HuH-7.5 (cell line): ENCODE measurements at places on chromosomes 1 and 21.

DNA sequence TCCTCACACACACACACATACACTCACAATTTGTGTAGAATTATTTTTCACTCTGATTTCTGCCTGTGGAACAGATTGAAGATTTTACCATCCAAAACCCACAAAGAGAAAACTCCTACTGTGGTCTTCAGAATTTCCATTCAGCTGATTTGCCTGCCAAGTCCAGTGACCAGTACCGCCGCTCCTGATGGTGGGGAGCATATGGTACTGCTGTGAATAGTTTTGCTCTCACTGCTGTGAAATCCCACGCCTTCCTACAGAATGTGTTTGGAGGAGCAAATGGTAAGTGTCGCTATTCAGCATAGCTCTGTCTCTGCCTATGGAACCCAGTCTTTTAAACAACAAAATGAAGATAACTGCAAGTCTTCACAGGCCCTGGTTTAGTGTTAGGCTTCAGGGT is 629.5 kb downstream of the LMO4 start:
- DNase-seq, result no peak

- DNase-seq, result no peak
Observed at GRCh38 chr21:40294345-40294744, 427.1 kb downstream of the PCP4 start.

DNA sequence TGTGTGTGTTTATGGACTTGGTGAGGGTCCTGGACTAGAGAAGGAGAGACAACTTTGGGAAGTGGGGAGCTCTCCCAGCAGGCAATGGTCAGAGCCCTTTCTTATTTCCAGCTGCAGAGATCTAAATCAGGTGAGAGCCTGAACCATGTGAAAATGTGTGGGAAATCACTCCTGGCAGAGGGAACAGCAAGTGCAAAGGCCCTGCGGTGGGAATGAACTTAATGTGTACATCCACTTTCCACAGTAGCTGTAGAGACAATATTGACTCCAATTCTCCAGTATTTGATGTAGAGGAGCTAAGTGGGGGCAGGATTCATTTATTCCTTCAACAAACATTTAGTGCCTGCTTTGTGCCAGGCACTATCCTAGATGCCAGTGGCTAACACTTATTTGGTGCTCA is 14.7 kb upstream of the POU3F1 start:
- no peak for DNase-seq

DNA sequence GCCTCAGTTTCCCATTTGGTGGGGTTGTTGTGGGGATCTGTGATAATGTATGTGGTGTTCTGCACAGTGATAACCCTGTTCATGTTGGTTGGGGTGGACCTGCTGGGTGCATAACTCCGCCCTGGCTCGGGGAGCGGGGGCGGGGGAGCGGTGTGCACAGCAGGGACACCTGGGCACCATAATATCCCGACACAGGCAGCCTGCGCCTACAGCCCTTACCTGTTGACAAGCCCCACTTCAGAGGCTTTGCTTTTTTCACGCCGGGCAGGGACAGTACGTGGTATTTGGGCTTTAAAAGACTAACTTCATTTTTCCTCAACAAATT is 48.0 kb upstream of the ACOT11 start:
- no peak for DNase-seq

- DNase-seq, result no peak
Observed at GRCh38 chr1:63980740-63981407, 207.1 kb downstream of the ROR1 start.

GRCh38 chr1:223825767-223826748 is 19.7 kb downstream of the TP53BP2 start:
- DNase-seq, result no peak

DNA sequence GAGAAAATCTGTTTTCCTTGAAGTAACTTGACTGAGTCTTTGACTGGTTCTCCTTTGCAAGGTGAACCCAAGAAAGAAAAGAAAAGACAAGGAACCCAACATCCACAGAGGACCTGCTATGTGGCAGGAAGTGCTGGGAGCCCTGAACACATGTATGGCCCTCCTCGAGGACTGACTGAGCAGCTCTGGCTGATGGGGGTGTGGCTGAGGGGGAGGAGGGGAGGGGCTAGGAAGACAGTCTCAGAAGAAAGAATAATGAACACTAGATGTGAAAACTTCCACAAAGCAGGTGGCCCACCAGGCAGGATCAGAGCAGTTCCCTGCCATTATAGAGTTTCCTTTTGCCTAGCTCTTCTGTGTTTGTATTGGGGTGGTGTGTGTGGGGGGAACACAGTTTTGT is 26.1 kb downstream of the NENF start:
- no peak for DNase-seq

- DNase-seq, result no peak
Observed at GRCh38 chr1:13808729-13809131, 108.7 kb downstream of the PRDM2 start.

- no peak for DNase-seq
Observed at GRCh38 chr1:17134034-17134433, 14.8 kb upstream of the PADI2 start.

DNA sequence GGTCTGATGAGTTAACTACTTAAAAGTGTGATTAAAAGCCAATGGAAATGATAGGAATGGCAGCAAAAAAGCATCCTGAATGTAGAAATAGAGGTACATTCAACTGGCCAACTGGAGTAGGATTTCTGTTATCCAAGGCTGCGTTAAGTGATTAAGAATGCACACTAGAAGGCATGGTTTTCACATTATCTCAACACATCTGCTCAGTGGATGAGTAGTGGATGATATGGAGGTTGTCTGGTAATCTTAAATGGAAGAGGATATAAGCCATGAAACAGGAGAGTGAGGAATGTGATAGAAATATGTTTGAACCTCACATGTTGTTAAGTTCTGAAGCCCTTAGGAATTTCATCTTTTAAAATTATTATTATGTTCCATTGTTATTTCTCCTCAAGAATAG is 839.9 kb downstream of the USP25 start:
- no peak for DNase-seq

- DNase-seq, result no peak
Observed at GRCh38 chr1:24803220-24803619, 58.0 kb downstream of the CLIC4 start.

GRCh38 chr1:109542657-109543056 is 3.0 kb downstream of the GPR61 start:
- no peak for DNase-seq

- DNase-seq, result no peak
Observed at GRCh38 chr1:228417483-228418203, 982 bp upstream of the TRIM17 start.

DNA sequence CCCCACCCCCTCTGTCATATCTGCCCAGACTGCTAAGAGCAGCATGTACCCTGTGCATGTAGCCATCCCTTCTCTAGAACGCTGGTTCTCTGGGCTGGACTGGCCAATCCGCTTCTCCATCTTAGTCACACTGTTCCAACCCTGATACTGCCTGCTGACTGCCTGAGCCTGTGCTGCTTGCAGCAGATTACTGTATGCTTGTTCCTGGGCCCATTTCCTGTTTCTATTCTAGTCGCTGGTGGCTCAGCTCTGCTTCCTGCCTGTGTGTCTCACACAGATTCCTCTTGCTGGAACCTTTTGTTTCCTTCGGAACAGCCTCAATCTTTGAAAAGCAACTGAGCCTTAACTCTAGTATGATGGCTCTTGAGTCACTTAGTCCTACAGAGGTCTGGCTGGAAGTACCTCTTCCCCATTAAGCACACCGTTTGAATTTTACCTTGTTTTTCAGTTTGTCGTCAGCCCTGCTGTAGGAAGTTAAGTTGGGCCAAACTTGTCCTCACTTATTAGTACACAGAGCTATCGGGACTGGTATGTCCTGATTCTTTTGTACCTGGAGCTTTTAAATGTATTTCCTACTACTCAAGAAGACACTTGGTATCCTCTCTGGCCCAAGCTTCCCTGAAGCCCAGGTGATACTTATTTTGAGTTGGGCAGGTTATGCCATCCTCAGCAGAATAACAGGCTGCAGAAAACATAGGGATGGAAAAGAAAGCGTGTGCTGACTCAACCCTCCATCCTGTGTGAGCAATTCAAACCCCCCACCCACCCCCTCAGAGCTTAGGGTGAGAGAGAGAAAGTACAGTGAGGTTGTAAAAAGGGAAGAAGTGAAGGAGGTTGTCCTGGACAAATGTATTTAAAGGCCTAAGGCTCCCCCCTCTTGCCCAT is 43.4 kb upstream of the PIGV start:
- no peak for DNase-seq

DNA sequence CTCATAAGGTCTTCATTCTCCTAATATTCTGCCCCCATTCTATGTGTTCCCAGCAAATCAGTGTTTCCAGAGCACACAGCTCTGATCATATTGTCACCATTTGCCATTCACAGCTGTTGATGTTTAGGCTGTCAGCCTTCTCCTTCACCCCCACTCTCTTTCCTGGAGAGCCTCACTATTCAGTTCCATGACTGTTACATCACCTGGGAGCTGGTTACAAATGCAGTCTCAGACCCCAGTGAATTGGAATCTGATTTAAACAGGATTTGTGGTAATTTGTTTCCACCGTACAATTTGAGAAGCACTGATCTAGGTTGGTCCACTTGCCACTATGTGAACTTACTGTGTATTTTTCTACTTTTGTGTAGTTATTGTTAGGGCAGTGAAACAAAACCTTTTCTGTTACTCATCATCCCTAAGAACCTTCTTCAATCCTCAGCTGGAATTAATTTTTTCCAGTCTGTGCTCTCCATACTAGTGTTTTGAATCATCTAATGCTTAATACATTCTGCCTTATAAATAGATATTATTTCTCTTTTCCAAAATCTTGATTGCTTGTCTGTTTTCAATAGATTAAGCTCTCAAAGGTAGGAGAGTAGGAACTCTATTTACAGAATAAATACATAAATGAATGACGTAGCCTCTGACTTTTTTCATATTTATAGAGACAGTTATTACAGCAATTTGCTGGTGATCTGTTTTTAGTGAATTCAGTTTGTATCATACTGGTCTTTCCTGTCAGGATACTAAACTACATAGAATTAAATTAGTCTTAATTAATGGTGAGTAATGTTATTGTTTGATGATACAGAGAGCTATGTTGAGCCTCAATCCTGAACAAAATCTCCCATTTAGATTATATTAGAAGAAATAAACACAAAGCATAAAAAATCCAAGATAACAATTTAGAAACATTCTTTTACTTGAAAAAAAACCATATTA is 8.1 kb downstream of the SNX7 start:
- no peak for DNase-seq

DNA sequence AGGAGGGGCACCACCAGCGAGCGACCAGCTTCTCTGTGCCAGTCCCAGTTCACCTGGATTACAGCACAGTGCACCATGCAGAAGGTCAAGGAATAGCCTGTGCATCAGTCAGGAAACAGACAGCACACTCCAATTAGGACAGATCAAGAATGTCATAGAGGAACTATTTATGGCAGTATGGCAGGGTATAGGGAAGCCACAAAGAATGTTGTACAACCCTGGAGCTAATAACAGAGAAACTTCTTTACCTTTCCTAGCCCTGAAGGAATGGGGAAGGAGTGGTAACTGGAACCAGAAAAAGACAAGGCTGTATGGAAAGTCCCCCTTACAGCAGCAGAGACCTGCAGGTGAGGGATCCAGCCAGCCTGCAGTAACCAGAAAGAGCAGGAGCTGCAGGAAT is 87.8 kb upstream of the USP24 start:
- DNase-seq, result no peak

GRCh38 chr1:226457307-226457712 is 49.4 kb upstream of the PARP1 start:
- DNase-seq, result no peak

DNA sequence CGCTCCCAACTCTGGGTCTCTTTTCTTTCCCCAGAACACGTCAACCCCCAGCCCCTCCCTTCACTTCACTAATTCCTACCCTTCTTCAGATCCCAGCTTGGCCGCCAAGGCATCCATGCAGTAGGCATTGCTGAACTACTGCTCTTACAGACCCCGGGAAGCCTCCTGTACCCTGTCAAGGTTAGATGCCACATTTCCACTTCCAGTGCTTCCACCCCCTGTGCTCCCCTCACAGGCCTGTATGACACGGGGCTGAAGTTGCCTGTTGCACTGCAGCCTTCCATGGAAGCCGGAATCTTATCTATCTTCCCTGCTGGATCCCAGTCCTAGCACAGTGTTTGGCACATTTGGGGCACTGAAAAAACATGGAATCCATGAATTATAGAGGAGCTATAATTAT is 99.0 kb upstream of the SOD1 start:
- DNase-seq, result no peak
